Ascending aorta (tissue), 2 donors: ENCODE measurements at places on chromosomes 7 and 10. TPM values are rescaled to one million over a fixed set of nuclear protein-coding genes. Genes with fewer than 3 reads are reported as not detected.

- peaks cover 2% of the 10 kb centered on the region for H3K4me1 ChIP-seq
- DNase-seq, result no peak
- no peaks in the 10 kb centered on the region for H3K36me3 ChIP-seq
- no peak overlapping the region for H3K27ac ChIP-seq
- no peak overlapping the region for H3K4me3 ChIP-seq
Measured at GRCh38 chr10:33416209-33416608, 81.7 kb upstream of the NRP1 start.

- H3K4me3 ChIP-seq, result no peak overlapping the region
- H3K4me1 ChIP-seq, result peaks cover 2% of the 10 kb centered on the region
- H3K27me3 ChIP-seq, result no peaks in the 10 kb centered on the region
- no peak for DNase-seq
Measured at GRCh38 chr7:132420527-132420926, 155.7 kb downstream of the PLXNA4 start.

GRCh38 chr7:50174948-50175347 is 81.9 kb upstream of the ZPBP start:
- no peak for DNase-seq
- H3K27me3 ChIP-seq, result no peaks in the 10 kb centered on the region
- no peak overlapping the region for H3K4me3 ChIP-seq
- H3K4me1 ChIP-seq, result no peaks in the 10 kb centered on the region
- H3K27ac ChIP-seq, result no peak overlapping the region
- no peaks in the 10 kb centered on the region for H3K36me3 ChIP-seq

GRCh38 chr7:99003419-99003818 is 125.1 kb downstream of the TRRAP start:
- DNase-seq, result no peak
- peak overlapping the region; percentile 17 for H3K27ac ChIP-seq
- no peaks in the 10 kb centered on the region for H3K4me1 ChIP-seq
- peaks cover 83% of the 10 kb centered on the region for H3K36me3 ChIP-seq

GRCh38 chr10:2306081-2306480 is 568.8 kb upstream of the ADARB2 start:
- H3K27ac ChIP-seq, result no peak overlapping the region
- H3K27me3 ChIP-seq, result no peaks in the 10 kb centered on the region
- no peaks in the 10 kb centered on the region for H3K4me1 ChIP-seq
- DNase-seq, result no peak

DNA sequence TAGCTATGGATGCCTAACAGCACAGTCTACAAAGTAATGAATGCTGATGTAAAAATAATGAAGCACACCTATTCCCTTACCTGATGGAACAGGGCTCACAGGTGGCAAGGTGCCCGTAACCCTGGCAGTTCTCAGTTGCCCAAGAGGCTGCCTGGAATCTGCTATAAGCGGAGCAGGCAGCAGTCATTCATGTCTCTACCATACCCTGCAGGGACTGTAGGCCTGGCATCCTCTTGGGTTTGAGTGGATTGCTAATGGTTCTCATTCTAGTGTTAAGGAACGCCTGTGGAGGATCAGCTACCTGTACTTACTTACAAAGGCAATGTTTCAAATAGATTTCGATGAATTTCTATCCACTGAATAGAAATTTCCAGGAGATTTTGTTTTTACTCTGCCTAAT is 38.4 kb downstream of the BAIAP2L1 start:
- H3K27ac ChIP-seq, result no peak overlapping the region
- no peak overlapping the region for H3K4me3 ChIP-seq
- no peaks in the 10 kb centered on the region for H3K4me1 ChIP-seq
- no peaks in the 10 kb centered on the region for H3K36me3 ChIP-seq

GRCh38 chr7:106795877-106796231 is 69.2 kb upstream of the PIK3CG start:
- DNase-seq, result no peak
- no peak overlapping the region for H3K27ac ChIP-seq
- no peaks in the 10 kb centered on the region for H3K4me1 ChIP-seq
- H3K4me3 ChIP-seq, result no peak overlapping the region

GRCh38 chr7:126411821-126412383 is 840.8 kb downstream of the GRM8 start:
- H3K36me3 ChIP-seq, result no peaks in the 10 kb centered on the region
- H3K27me3 ChIP-seq, result no peaks in the 10 kb centered on the region
- no peak for DNase-seq
- no peak overlapping the region for H3K4me3 ChIP-seq
- no peak overlapping the region for H3K27ac ChIP-seq
- H3K4me1 ChIP-seq, result no peaks in the 10 kb centered on the region

DNA sequence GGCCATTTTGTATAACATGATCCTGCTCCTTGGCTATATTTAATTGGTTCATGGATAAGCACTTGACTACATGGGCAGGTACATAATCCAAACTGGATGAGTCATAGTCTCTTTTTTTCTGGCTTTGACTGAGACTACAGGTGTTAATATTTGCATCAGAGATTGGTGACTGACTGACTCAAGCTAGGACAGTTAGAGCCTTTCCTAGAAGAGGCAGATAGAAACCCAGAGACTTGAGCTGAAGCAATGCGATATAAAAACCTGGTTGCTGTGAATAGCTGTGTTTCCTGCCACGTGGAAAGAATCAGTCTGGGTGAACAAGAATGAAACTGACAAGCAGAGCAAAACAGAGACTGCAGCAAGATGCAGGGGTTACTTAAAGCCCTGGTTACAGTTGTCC is 81.0 kb downstream of the SAMD9 start:
- H3K27ac ChIP-seq, result no peak overlapping the region
- no peaks in the 10 kb centered on the region for H3K36me3 ChIP-seq
- H3K4me3 ChIP-seq, result no peak overlapping the region
- DNase-seq, result no peak
- H3K4me1 ChIP-seq, result no peaks in the 10 kb centered on the region

The OR2A7 gene
- 4.9 TPM for total RNA-seq

The CEP41 gene
- 4.3 TPM for total RNA-seq

The FBXO24 gene
- not detected for total RNA-seq

The SLC39A12 gene
- not detected for total RNA-seq
